ENCODE measurements at places on chromosomes 1 and 21.

DNA sequence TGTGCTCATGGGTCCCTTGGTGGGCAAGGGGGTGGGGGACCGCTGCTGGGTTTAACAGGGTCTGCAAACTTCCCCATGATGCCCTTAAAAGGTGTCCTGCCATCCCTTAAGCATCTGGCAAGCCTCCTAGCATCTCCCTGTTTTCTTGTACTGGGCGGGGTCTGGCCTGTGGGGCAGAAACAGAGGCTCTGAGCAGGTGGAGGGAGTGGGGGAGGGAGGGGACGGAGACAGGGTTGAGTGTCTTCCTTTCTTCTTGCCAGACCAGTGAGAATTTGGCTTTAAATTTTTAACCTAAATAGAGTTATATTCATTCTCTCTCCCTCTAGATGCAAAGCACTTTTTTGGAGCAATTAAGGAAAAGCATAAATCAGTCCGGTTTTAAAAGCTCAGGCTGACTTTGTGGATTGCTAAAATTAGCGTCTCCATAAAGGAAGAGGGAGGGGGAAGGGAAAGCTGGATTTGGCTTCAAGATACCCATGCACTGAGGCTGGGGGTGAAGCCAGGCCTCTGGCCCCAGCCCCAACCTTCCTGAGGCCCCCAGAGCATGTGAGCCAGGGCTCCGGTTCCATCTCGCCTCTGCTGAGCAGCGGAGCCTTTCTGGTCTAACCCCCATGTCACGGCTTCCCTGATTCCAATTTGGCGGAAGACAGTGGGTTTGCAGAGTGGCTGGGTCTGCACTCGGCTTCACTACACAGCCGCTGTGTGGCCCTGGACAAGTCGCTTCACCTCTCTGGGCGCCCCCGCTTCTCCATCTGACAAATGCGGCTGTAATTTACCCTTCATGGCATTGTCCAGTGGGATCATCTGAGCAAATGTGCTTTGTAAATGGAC, 25.3 kb downstream of the IGSF21 start:
- no peak for DNase-seq

DNA sequence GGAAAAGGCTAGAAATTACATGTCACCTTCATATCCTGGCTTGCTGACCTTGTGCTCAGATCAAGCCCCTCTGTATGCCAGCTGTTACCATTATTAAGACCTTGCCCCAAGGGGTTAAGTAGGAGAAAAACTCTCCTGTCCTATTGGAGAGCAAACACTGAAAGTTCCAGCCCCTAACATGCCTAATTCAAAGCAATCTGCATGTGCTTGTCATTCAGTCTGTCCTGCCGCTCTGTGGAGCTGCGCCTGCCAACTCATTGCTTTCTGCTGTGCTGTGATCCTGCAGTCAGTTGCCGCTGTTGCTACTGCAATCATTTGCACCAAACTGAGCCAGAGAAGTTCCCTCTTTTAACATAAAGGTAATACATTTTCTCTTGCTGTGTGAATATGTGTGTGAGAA, 113.4 kb downstream of the DISP1 start:
- DNase-seq: no peak

- DNase-seq: no peak
These were observed 14.3 kb upstream of the GPR52 start for GRCh38 chr1:174433451-174433850.

GRCh38 chr1:8314346-8315280, 3.3 kb upstream of the SLC45A1 start:
- DNase-seq: no peak

DNA sequence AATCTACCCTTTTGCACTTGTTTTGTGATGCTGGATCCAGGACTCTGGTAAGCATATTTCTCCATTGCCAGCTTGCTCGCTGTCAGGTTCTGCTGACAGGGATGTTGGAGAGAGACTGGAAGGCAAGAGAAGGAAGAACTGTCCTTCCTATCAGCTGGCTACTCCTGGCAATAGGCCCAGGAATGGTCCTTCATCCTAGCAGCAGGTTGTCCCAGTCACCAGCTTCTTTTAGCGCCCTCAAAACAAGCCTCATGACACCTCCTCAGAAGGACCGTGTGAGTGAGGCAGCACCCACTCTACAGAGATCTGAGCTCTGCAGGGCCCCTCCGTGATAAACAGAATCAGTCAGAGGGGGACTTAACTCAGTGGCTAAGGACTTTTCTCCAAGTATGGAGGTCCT, 33.1 kb upstream of the SLAMF9 start:
- DNase-seq: no peak

GRCh38 chr21:15860541-15860940, 130.8 kb downstream of the USP25 start:
- DNase-seq: no peak

DNA sequence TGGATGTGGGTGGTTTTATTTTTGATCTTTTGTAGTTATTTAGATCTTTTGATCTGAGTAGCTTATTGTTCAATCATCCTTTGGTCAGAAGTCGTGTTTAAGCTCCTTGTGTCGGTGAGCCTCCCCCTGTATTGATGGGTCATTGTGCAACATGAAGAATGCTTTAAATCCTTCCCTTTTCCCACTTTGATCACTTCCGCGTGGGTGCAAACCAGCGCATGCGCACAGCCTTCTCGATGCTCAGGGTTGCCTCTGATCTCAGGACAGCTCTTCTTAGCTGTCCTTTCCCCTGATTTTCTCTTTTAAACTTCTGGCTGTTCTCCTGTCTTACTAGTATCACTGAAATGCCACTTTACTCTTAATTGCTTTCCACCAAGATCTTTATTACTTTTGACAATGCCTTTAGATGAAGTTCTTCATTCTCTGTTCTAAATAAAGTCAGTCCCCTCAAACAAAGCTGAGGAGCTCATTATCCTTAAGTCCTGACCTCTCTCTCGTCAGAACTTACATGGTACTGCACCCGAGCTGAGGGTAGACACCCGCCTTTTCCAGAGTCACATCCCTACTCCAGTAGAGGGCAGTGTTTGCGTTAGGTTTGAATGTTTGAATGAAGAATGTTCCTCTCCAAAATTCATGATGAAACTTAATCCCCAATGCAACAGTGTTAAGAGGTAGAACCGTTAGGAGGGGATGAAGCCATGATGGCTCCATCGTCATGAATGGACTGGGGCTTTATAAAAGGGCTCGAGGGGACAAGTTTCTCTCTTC, 547.9 kb upstream of the TMPRSS15 start:
- peak; percentile 2 for DNase-seq

DNA sequence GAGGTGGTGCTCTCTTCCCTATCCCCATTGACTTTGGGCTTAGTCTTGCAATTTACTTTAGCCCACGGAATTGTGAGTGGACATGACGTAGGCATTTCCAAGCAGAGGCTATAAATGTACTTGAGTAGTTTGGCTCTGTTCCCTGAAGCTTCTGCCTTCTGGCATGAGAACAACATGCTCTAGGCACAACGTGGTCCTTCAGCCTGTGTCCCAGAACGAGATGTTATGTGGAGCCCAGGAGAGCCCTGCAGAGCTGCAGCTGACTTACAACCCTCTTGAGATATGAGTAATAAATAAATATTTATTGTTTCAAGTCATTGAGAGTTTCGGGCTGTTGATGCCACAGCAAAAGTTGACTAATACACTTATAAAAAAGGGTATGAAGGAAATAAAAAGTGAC, 105.2 kb upstream of the HMGB4 start:
- DNase-seq: no peak

DNA sequence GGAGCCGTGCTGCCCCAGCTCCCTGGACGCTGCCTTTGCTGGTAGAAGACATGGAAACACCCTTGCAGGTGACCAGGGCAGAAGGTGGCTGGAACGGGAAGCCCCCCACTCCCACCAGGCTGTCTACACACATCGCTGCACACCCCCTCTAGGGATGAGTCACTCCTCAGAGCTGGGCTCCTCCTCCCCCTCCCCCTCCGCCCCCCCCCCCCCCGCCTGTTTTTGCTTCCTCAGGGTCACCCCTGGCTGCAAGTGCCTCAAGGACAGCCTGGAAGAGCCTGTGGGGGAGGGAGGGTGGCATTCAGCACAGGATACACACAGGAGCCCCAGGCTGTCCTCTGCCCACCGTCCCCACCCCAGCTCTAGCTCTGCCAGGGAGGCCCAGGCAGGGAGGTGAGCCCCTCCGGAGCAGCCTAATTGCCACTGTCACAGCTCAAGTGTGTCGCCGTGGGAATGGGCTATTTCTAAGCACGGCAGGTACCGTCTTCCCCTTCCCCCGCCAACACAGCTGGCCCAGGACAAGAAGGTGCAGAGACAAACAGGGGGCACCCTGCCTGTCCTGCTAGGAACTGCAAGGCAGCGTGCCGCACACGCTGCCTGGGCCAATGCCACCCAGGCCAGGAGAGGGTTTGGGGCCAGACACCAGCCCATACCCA, 2.5 kb downstream of the FNDC10 start:
- DNase-seq: peak; percentile 58

GRCh38 chr1:160404094-160404493, 3.7 kb downstream of the VANGL2 start:
- DNase-seq: no peak

DNA sequence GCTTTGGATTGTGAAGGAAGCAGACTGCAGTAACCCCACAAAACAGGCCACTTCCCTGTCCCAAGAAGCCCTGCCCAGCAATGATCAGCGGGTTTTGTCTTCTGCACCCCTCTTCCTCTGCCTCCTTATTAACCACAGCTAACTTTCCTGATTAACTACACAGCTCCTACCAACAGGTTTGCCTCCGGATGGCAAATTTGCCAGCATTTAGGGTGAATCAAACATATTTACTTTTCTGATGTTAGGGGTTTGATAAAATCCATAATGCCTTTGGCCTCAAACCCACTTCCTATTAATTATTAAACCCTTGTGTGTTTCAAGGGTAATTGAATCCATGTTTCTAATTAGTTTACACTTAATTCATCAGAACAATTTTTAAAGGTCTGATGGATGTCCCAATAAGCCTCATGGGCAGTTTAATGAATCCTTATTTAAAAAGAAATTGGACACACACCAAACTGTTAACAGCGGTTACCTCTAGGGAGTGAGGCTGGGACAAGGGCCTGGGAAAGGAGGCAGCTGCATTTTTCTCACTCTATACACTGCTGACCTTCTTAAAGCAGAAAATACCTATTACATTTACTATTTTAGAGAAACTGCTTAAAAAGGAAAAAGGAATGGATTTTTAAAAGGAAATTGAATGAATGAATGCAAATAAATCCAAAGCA, 91.9 kb downstream of the CSMD2 start:
- DNase-seq: no peak

GRCh38 chr1:4653328-4653660, 1.1 kb upstream of the AJAP1 start:
- DNase-seq: no peak

GRCh38 chr1:66938613-66939012, 13.8 kb downstream of the MIER1 start:
- DNase-seq: peak; percentile 10

- no peak for DNase-seq
These were observed 112.5 kb upstream of the NBPF11 start for GRCh38 chr1:148264374-148265276.

DNA sequence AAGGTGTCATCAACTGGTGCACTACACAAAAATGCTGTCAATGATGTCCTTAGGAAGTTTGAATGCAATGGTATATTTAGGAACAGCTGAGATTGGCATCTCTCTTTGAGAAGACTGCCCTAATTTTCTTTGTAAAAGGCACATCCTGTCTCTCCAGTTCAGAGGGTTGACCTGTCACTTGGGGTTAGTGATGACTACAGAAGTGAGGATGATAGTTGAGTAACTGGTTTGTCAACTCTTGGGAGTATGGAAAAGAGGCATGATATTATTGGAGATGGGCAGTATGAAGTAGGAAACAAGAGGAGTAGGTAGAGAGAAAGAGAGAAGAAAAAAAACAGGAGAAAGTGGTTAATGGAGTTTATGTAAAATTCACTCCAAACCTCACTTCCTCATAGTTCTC, 40.4 kb upstream of the PIGC start:
- no peak for DNase-seq

DNA sequence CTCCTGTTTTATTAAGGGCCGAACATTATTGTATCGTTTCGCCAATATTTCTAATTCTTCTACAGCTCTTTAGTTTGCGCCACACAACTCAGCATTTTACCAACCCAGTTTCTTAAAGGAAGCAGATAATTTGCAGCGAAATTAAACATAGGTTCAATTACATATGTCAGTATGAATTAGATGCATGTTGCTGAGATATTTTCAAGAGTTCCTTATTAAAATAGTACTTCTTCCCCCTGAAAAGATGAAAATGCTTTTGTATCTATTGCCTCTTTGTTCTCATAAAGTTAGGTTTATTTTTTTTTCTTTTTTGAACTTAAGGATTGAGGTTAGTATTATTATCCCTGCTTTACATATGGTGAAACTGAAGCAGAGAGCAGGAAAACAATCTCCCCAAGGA, 183.5 kb upstream of the C1orf105 start:
- no peak for DNase-seq

DNA sequence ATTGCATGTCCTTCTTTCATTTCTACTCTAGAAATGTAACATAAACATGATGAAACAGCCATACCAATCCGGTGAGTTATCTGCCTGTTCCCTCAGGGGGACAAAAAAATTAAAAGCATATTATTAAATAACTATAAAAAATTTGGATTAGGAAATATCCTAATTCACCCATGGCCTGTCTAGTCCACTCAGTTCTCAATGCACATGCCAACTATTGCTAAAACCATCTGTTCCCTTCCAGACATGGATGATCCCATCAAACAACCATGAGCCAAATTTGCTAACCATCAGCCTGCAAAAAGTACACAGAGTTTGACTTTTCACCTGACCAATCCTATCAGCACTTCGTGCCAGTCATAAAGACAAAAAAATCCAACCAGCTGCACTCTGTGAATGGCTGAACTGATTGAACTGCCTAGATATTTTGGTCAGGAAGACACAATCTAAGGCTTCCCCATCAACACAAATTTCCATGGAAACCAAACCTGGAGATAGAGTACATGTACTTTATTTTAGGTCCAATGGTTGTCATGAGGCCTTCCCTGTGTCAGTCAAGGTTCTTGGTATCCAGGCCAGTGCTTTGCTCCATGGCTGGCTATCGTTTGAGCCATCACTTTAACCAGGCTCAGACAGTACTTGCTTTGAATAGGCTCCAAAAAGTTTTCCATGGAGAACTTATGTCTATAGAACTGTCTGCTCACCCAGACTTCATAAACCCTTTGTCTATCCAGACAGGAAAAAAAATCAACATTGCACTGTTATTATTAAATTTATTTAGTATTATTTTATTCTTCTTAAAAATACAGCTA, 570.8 kb downstream of the LTN1 start:
- DNase-seq: no peak

- DNase-seq: no peak
These were observed 3.9 kb downstream of the FNDC7 start for GRCh38 chr1:108716437-108717230.

- no peak for DNase-seq
These were observed 135.3 kb upstream of the EDN2 start for GRCh38 chr1:41619511-41620364.

Data from HL-60 (cell line).